Right lung (tissue), 10 donors: ENCODE measurements at places on chromosomes 3 and 15.

DNA sequence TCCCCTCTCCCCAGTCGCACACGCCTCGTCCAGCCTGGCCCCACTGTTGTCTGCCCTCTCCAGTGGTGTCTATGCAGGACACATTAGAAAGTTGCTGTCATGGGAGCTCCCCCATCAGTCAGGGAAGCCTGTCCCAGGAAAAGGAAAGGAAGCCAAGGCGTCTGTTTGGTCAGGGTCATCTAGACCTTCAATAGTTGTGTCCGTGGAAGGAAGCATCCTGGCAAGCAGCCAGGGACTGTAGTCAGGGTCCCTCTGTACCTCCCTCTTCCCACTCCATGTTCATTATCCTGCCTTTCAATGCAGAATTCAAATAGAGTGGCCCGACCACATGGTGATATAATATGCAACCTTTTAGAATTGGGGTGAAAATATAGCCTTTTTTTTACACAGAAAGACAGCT, 60.7 kb upstream of the RAB6B start:
- no peak for DNase-seq

DNA sequence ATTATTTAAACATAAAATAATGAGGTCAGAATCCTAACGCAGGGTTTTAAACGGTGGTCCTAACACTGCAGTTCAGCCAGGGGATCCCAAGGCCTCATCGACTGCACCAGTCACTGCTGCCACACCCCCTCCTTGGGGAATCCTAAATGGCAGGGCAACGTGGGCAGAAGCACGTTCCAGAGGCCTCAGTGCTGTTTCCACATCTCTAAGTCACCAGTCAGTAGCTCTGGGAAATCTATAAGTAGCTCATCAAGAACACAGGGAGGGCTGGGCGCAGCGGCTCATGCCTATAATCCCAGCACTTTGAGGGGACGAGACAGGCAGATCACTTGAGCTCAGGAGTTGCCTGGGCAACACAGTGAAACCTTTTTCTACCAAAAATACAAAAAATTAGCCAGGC, 47.5 kb downstream of the PRTG start:
- DNase-seq, result no peak

- DNase-seq, result no peak
Observed at GRCh38 chr3:174581558-174581957, 277.6 kb upstream of the NAALADL2 start.

DNA sequence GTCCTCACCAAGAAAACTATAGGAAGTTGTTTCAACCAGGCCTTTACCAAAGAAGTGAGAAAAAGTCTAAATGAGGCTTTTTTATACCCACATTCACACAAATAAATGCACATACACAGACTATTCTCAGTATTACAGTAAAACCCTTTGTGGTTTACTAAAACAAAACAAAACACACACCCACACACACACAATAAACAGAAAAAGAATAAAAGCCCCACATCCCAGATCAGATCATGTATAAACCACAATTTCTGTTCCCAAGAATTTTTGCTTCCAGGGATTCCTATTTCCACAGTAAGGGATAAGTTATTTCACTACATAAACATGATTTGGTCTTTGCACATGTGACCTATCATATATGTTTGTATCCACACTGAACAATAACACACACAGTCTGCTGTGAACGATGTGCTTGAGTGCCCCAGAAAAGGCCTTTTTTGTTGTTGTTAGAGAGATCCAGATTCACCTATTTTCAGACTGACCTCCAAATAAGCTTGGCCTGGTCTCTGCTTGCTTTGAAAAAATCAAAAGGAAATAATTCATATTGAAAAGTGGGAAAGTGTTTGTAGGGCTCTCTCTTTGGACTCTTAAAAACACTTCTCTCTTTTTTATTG, 283.4 kb upstream of the ATP11B start:
- DNase-seq, result no peak

GRCh38 chr15:65286704-65287519, at the start of gene PARP16:
TSS of gene PARP16 (minus strand) at chr15:65286883. CDS start at chr15:65286426, 457 bp downstream.
- peak; percentile 90 for DNase-seq

DNA sequence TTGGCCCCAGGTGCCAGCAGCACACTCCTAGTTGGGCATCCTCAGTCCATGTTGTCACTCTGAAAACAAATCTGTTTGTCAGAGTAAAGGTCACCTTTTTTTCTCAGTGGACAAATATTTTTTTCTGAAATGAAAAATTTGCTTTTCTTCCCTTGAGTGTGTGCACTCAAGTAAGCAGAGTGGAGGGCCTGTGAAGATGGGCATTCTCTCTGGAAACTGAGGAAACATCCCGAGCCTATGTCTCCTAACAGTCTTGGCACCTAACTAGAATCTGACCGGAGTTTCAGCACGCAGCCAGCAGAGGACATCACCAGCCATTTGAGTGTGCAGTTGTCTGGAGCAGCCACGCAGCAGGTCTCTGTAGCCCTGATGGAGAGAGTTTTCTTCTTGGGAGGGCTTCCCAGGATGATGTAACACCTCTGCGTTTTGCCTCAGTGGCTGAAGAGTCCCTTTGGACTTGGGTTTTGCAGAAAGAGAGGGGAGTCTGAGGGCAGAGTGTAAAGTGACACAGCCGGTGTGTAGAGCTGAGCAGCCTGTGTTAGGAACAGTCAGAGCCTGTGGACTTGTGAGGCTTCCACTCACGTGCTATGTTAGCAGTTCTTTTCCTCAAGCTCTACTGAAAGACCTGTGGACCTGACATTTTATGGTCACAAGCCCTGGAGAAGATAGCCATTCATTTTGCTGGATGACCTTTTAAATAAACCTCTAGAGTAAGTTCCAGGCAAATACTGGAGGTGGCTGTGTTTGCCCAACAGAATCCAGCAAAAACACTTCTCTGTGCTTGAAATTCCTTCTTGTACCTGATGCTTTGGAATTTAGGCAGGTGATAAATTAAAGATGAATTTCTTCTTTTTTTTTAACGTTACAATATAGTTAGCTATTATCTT, 51.6 kb downstream of the ABHD2 start:
- no peak for DNase-seq

DNA sequence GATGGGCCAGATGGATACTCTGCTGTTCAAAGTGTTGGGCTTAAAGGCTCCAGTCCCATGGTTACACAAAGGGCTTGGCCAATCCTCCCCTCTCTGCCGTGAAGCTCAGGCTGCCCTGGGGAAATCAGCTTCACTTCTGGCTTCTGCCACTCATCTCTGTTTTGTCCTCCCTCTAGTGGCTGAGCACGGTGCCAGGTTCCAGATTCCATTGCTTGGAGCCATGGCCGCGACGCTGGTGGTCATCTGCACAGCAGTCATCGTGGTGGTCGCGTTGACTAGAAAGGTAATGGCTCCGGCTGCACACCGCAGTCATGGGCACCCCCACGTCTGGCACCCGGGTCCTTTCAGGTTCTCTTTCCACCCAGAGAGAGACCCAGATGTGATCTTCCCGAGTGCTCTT, 5.6 kb downstream of the TIGIT start:
- DNase-seq, result no peak
